ENCODE measurements at places on chromosomes 12 and 14.

- no peak for DNase-seq
These were observed 50.1 kb downstream of the KLRG1 start for GRCh38 chr12:9039397-9039977.

DNA sequence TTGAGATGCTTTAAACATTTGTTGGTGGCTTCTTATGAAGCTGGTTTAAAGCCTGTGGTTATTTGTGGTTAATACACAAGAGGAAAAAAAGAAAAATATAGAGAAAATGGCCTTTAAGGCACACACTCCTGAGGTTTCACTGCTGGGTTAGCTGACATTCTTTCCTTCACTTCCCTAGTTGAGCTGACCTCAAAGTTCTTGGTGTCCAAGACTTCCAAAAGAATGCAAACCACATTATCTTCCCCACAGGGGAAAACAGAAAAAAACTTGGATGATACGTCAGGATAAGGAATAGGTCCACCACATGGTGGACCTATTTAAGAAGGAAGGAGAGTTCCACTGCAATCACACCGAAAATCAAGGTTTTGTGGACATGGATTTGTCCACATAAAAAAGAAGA is 94.3 kb downstream of the SLC25A21 start:
- no peak for DNase-seq

- no peak for DNase-seq
These were observed 22.1 kb upstream of the LRRC9 start for GRCh38 chr14:59897757-59898383.

- no peak for DNase-seq
These were observed 61.1 kb downstream of the WDR20 start for GRCh38 chr14:102200690-102201352.

DNA sequence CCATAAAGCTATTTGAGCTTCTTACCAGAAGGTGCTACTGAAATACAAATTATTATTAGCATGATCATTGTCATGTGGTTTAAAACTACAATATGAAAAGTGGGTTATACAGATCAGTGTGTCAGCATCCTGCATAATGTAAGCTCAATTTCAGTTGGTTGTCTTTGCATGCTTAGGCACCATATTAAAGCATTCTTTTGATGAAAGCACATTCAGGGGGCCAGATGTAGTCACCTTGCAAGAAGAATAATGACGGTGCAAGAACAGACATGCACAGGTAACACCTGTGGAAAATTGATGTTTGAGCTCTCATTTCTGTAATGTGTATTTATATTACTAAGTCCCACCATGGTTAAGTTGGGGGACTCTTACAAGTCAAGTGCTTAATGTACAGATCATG is 123.9 kb downstream of the PAX9 start:
- DNase-seq: no peak

DNA sequence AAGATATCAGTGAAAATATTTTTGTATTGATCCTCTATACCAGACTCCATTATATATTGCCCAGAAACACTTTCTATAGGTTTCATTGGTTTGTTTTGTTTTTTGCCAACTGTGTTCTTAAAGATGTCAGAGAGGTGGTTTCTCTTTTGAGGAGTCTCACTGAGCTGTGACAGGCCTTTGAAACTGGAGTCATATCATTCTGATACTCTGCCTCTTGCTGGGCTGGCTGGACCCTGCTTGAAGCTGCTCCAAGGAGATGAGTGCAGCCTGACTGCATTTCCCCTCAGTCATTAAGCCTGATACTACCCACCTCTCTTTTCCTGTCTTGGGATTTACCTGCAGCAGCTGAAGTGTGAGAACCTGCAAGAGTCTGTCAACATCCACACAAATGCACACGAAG is 16.4 kb upstream of the TAS2R30 start:
- no peak for DNase-seq

- peak; percentile 25 for DNase-seq
These were observed 10.9 kb upstream of the KRT77 start for GRCh38 chr12:52713960-52714886.

DNA sequence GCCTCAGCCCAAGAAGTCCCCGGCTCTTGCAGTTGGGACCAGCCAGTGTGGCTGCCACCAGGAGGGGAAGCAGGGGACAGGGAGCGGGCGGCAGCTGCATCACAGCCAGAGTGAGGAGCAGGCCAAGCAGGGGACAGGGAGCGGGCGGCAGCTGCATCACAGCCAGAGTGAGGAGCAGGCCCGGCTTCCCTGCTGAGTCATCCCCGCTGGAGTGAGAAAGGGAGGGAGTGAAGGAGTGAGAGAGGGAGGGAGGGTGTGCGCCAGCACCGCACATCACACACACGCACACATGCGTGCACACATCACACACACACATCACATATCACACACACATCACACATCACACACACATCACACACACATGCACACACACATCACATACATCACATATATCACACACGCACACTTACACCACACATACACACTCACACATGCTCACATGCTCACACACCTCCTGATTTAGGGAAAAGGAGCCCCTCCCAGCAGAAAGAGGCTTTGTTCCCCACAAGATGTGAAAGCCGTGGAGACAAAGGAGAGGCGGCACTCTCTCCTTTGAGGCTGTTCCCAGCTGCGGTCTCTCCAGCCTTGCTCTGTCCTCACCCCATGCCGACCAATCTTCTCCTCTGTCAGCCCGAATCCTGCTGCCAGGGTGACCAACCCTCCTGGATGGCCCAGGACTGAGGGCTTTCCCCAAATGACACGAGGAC is 16.7 kb upstream of the ZDHHC22 start:
- no peak for DNase-seq

DNA sequence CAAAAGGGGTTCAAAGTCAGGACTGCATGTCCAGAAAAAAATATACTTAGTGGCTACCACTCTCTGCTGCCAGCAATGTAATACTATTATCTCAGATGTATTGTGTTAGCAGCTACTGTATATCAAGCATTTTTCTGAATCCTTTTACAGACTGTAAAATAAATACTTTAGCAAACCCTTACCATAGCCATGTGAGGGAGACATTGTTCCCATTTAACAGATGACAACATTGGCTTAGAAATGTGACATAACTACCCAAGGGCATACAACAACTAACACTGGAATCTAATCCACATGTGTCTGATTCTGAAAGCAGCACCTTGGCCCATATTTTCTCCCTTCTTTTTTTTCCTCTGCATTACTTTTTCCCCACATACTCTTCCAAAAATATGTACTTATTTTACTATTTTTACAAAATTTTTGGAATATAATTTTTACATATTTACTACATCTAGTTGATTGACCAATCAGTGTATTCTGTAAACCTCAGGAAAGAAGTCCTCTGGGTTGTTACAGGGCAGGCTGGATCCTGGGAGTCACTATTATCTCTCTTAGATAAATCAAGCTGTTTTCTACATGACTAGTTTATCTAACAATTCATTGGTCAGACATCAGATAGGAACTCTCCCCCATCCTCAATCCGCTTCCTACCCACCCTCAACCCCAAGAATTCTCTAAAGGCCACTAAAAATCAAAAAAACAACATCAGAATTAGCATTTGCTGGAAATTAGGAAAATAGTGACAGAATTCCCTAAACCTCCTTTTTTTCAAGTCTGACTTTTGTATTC is 154.1 kb downstream of the BTG1 start:
- DNase-seq: no peak

- no peak for DNase-seq
These were observed 12.1 kb downstream of the CLEC14A start for GRCh38 chr14:38243696-38244240.

DNA sequence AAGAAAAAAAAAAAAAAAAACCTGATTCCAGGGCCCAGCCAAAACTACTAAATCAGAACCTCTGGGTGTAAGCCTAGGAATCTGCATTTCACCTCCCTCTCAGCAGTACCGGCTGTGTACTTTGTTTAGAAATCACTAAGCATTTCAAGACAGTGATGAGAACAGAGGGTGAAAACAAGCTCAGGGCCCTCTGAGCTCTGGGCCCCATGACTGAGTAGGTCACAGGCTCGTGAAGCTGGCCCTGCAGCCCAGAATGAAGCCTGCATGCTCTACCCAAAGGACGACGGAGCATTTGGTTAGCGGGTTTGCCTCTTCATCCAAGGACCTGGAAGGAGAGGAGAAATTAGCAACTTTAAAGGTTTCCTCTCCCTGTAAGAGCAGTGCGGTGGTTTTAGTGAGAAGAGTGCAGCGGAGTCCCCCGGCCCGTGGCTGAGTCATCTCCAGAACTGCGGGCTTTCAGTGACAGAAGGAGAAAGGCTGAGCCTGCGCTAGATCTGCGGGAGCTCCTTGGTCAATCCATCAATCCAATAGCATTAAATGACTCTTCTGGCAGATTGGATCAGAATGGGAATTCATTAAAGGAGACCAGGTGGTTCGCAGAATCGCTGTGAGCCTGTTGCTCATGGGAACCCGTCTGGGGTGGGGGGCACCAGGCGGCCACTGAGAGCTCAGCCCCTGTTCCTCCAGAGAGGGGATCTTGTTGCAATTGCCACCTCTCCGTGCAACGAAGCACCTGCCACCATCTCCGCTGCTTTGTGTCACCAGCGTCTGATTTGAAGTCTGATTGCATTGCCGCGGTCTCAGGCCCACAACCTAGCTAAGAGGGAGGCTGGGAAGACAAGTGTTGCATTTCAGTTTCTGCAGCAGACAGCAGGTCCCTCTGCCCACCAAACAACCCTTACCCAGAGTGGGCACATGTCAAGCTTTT is 7.3 kb downstream of the IL31 start:
- DNase-seq: peak; percentile 51

- DNase-seq: no peak
These were observed 3.4 kb downstream of the PAH start for GRCh38 chr12:102913453-102914226.

GRCh38 chr12:119068129-119068856 is 87.0 kb downstream of the SRRM4 start:
- no peak for DNase-seq

DNA sequence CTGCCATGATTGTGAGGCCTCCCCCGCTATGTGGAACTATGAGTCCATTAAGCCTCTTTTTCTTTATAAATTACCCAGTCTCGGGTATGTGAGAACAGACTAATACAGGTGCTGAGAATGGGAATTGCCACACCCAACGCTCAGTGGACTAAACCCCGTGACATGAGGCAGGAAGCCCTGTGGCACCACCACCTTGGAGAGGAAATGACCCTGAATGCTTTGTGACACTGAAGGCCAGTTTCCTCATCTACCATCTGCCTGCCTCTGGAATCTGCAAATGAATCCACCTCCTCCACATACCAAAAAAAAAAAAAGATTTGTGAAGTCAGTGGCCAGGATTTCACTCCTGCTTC is 41.6 kb downstream of the NT5DC3 start:
- no peak for DNase-seq

DNA sequence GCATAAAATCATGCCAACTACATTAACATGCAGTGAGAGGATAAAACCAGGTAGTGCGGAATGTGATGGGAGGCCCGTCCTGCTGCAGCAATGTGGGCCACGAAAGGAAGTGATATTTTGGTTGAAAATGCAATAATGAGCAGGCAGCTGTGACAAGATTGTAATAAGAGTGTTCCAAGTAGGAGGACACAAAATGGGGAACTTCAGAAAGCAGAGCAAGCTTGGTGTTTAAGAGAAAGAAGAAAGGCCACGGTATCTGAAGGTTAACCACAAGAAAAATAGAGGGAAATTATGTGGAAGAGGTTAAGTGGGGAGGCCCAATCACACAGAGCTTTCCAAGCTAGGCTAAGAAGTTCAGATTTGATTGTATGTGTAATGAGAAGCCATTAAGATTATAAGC is 34.3 kb downstream of the OVCH1 start:
- DNase-seq: no peak

DNA sequence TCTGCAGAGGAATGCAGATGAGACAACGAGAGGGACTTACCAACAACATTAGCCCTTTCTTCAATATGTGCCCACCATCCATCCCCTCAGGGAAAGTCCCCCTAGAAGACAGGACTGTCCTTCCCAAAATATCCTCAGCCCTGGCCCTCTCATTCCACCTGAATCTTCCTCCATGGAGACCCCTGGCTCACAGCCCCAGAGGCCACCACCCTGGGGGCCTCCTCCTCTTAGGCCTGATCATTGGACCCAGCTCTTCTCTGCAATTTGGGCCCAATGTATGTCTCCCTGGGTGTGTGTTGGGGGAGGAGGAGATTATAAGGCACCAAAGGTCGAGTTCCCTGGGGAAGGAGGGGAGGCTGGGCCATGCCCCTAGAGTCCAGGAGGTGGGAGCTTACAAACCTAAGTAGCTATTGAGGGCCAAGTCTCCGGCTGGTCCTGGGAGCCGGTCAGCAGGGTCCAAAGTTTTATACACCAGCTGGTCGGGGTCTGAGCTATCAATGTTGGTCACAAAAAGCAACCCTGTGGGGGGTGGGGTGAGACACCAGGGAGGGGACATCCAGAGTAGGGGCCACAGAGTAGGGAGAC is 8.1 kb downstream of the ITGA7 start:
- no peak for DNase-seq

GRCh38 chr14:31096255-31096654 is 70.1 kb upstream of the STRN3 start:
- no peak for DNase-seq

GRCh38 chr12:109261939-109262338 is 47.1 kb downstream of the FOXN4 start:
- no peak for DNase-seq

- no peak for DNase-seq
These were observed 47.0 kb upstream of the RHOJ start for GRCh38 chr14:63157195-63157594.

- DNase-seq: no peak
These were observed 345.4 kb downstream of the MED13L start for GRCh38 chr12:115932066-115932465.

- DNase-seq: no peak
These were observed 5.7 kb downstream of the SPIC start for GRCh38 chr12:101480849-101481248.

DNA sequence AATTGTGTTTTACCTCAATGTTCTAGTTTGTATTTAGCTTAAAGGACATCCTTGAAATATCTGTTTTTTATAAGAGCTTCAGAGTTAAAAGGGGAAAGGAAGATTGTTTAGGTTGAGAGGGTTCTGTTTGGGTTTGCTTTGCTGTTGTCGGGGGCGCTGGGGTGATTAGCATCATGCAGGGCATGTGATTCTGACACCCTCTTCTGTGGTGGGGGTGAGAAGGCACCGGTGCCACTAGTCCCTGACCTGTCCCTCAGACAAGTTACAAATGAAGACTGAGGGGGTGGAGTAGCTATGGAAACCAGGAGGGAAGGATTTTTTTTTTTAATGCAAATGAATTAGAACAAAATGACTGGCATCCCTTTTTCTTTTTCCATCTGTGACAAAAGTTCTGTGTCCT is 291.3 kb downstream of the RPAP3 start:
- peak; percentile 43 for DNase-seq

DNA sequence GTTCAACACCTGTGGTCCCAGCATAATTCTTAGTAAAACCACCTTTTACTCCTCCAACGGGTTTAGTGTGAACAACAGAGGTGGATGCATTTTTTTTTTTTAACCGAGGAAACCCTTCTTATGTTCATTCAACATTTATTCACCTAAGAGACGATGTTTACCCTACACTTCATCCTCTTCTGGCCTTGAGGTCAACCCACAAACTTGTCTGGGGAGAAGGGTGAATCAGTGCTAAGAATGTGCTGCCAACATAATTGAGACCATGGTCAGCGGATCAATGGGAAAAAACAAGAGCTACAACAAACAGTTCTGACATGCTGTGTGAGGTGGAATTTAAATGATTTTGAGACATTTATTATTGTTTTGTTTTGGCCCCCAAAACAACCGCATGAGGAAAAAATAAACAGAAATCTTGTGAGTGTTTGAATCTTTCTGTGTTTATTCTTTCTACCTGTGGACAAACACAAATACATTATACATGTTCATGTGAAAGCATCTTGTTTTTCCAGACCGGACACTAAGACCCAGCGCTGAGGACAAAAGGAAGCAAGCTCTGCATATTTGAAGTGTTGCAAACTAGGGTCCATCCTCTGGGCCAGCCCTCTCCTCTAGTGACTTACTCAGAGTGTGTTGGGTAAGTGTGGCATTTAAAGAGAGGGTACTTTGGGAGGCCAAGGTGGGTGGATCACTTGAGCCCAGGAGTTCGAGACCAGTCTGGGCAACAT is 5.1 kb upstream of the USP30 start:
- no peak for DNase-seq
